ENCODE measurements at places on chromosomes 1 and 21. TPM values are rescaled to one million over a fixed set of nuclear protein-coding genes. Genes with fewer than 3 reads are reported as not detected.

DNA sequence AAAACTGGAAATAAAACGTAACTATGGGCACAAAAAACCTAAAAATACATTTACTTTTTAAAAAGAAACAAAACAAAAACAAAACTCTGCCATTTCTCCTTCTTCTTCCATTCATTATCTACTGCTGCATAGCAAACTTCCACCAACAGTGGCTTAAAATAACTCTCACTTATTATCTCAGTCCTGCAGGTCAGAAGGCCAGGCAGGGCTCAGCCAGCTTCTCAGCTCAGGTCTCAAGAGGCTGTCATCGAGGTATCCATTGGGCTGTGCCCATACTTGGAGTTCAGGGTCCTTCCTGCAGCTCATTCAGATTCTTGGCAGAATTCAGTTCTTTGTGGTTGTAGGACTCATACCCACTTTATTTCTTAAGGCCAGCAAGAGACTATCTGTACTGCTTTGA is 352.7 kb upstream of the PLD5 start:
- no peak for DNase-seq

DNA sequence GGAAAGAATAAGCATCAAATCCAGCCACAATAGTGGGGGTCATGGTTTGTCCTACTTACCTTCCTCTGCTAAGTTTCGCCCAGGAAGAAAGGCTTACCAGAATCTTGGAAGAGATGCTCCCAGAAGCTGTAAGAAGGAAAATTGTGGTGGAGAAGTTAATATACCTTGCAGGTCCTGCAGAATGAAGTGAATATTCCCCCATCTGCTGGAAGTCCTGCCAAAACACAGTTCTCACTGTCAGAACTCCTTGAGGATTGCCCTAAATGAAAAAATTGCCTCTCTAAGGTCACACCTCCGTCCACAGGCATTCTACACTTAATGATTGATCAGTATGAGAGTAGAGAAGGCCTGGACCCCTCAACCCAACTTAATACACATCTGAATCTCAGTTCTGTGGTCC is 78.4 kb upstream of the RGS21 start:
- no peak for DNase-seq

GRCh38 chr1:156816561-156817328 is at the start of gene SH2D2A:
Gene SH2D2A (minus strand): TSS chr1:156816848. CDS start chr1:156816708, 140 bp downstream.
- DNase-seq = peak; percentile 81

TSPEAR gene
- total RNA-seq = not detected

- DNase-seq = no peak
Measured at GRCh38 chr1:32426489-32427255, 32.4 kb upstream of the BSDC1 start.

C1orf87 gene
- not detected for total RNA-seq

FCRL6 gene
- not detected for total RNA-seq

DNA sequence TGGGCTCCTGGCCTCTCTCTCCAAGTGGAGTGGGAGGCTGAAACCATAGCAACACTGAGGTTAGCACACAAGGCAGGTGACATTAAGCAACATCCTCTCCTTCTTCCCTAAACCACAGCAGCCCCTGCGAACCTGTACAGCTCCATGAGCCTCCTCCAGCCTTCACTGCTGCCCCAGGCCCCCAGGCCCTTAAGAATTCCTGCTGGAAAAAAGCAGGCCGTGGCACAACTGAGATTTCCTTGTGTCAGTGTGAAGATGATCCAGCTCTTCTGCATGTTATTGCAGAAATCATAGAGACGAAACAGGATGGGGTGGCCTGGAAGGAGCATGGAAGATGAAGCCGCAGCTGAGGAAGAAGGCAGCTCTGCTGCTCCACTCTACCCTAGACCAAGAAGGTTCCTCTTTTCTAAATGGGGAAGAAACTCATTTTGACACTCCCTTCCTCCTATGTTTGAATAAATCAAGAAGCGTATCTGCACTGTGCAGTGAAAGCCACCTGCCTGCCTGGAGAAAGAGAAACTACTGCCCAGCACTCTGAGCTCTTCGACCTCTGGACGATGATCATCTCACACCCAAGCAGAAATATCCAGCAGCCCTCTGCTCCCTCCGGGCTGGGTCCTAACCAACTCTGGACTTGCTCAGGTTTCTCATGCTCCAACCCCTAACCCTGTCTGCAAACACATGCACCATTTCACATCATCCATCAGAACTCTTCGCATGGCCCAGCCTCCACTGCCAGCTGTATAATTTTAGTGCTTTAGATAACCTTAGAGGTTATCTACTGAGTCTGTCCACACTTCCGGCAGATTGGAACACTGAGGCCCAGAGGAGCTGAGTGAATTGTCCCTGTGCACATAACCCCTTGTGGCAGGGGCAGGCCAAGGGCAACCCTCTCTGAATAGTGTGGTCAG is 20.7 kb downstream of the SH3BP5L start:
- no peak for DNase-seq

- DNase-seq = no peak
Measured at GRCh38 chr1:36166938-36167905, 11.3 kb downstream of the MAP7D1 start.

- no peak for DNase-seq
Measured at GRCh38 chr1:53622531-53622930, 116.4 kb downstream of the GLIS1 start.
